Mesothelial cell of epicardium (in vitro differentiated cells): ENCODE measurements at places on chromosomes 5 and 9.

- DNase-seq, result no peak
- peaks cover 3% of the 10 kb centered on the region for H3K4me1 ChIP-seq
- no peak overlapping the region for H3K4me3 ChIP-seq
- no peaks in the 10 kb centered on the region for H3K36me3 ChIP-seq
- H3K27me3 ChIP-seq, result no peaks in the 10 kb centered on the region
- H3K27ac ChIP-seq, result no peak overlapping the region
Measured at GRCh38 chr5:67434466-67434865, 237.9 kb upstream of the CD180 start.

GRCh38 chr9:99561961-99562565 is 259.6 kb upstream of the NR4A3 start:
- no peaks in the 10 kb centered on the region for H3K4me1 ChIP-seq
- H3K27ac ChIP-seq, result no peak overlapping the region
- peaks cover 11% of the 10 kb centered on the region for H3K27me3 ChIP-seq
- DNase-seq, result no peak
- H3K36me3 ChIP-seq, result peaks cover 5% of the 10 kb centered on the region

GRCh38 chr9:1200847-1201251 is 150.7 kb downstream of the DMRT2 start:
- H3K4me1 ChIP-seq, result peaks cover 10% of the 10 kb centered on the region
- H3K27ac ChIP-seq, result no peak overlapping the region
- no peak for DNase-seq
- no peak overlapping the region for H3K4me3 ChIP-seq
- no peaks in the 10 kb centered on the region for H3K36me3 ChIP-seq

DNA sequence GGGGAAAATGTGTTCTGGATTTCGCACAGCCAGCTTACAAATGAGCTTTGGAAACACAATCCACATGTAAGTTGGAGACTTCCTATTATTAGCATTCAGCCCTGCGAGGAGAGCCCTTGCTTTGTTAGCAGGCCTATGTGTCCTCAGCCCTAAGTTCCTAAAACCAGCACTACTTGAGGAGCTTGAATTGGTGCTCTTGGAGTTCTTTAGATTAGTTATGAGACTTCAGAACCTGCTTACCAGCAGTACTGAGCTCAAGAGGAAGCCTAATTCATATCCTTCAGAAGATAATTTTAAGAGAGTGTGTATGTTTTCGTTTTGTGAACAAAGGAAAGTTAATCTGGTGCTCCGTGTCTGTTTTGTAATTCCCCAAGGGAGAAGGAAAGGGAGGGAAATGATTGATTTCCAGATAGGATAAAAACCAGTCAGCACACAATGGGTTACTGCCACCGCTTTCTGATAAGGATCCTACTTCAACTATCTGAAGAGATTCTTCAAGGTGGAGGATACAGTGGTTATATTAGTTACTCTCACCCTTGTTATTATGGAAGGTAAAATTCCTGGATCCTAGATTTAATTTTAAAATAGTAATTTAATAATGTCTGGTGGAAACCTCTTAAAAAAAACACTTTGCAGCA is 35.2 kb downstream of the PIK3R1 start:
- peaks cover 2% of the 10 kb centered on the region for H3K36me3 ChIP-seq
- H3K27me3 ChIP-seq, result no peaks in the 10 kb centered on the region
- H3K4me3 ChIP-seq, result no peak overlapping the region
- no peak for DNase-seq
- H3K4me1 ChIP-seq, result peaks cover 49% of the 10 kb centered on the region
- H3K27ac ChIP-seq, result peak overlapping the region; percentile 67

DNA sequence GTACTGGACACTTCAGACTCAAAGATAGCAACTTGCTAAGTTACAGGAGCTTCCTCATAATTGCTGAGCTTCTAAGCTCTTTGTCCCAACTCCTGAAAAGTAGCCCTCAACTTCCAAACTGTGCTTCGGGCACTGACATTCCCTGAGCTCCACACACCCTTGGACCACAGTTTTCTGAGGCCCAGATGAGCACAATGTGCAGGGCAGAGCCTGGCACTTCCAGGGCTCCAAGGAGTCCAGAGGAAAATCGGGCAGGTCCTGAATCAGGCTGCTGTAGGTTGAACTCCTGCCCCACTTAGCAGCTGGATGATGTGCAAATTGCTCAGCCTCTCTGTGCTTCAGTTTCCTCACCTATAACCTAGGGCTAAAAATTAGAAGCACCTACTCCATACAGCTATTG is 54.6 kb upstream of the KCNIP1 start:
- peaks cover 38% of the 10 kb centered on the region for H3K27me3 ChIP-seq
- DNase-seq, result no peak
- H3K4me3 ChIP-seq, result no peak overlapping the region
- H3K27ac ChIP-seq, result no peak overlapping the region
- H3K4me1 ChIP-seq, result no peaks in the 10 kb centered on the region

GRCh38 chr5:127909066-127909465 is 174.5 kb upstream of the SLC12A2 start:
- H3K4me3 ChIP-seq, result no peak overlapping the region
- no peaks in the 10 kb centered on the region for H3K27me3 ChIP-seq
- no peaks in the 10 kb centered on the region for H3K36me3 ChIP-seq

DNA sequence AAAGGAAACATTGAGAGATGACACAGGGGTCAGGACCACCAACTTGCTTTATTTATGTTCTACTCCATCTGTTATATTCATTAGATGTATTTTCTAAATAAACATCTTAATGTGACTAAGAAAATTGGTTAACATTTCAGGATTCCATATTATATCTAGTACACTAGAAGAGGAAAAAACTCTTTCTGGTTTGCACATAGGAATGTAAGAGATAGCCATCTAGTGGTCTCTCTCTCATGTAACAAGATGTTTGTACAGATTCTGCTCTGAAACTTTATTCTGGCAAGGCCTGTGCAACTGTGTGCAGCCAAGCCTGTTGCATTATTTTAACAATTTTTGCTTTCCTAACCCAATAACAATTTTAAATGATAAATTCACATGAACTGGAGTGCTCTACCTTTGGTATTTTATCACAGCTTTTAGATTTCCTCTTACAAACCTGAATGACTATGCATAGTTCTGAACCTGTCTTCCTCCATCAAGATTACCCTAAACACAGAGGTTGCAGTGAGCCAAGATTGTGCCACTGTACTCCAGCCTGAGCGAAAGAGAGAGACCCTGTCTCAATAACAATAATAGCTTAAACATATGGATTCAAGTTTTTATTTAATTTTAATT is 148.2 kb downstream of the GIN1 start:
- H3K27ac ChIP-seq, result no peak overlapping the region
- H3K4me3 ChIP-seq, result no peak overlapping the region
- no peaks in the 10 kb centered on the region for H3K4me1 ChIP-seq

GRCh38 chr9:134614256-134614655 is 27.3 kb upstream of the COL5A1 start:
- H3K4me1 ChIP-seq, result peaks cover 17% of the 10 kb centered on the region
- no peak for DNase-seq
- no peaks in the 10 kb centered on the region for H3K27me3 ChIP-seq
- peaks cover 10% of the 10 kb centered on the region for H3K36me3 ChIP-seq

DNA sequence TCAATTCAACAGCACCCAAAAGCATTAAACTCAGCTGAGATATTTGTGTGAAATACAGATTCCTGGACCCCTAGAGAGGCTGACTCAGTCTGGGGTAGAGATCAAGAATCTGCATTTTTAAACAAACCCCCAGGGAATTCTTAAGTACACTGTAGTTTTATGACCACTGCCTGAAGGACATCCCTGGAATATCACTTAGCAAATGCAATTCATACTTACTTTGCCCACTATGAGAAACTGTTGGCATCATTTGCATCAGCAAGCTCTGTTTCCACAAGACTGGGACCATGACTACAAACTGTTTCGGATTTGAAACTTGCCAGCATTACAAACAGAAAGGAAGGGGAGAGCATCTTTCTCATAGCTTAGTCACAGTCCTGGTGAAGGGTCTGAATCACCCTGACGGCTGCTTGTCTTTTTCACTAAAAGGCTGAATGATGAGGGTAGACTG is 63.7 kb downstream of the MLLT3 start:
- no peak overlapping the region for H3K4me3 ChIP-seq
- no peak for DNase-seq
- no peak overlapping the region for H3K27ac ChIP-seq

DNA sequence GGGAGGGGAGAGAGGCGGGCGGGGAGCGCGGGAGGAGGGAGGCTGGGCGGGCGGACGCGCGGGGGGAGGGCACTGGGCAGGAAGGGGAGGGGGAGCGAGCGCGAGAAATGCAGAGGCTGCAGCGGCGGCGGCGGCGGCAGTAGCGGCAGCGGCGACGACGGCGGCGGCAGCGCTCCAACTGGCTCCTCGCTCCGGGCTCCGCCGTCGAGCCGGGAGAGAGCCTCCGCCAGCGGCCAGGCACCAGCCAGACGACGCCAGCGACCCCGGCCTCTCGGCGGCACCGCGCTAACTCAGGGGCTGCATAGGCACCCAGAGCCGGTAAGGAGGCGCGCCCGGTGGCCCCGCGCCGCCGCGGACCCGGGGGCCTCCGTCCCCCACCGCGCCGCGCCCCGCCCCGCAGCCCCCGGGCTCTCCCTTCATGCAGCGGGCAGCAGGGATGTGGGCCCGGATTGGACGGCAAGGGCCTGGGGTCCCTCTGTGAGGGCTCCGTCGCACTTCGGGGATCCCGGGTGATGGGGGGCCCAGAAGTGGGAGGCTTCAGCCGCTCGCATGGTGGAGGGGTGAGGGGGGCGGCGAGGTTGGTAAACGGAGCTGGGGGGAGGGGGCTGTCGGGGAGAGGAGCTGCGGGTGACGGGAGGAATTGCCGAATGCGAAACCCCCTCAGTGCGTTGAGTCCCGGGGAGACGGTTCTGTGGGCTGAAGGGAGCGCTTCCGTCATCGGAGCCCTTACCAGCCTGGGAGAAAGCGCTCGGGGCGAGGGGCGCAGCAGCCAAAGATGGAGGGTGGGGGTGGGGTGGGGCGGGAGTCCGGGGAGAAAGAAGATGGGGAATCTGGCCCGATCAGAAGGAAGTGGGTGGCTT is at the start of gene BASP1:
TSS of gene BASP1 (plus strand) at position 139 of the 860 bp plus-strand sequence. CDS start 57,586 bp downstream, outside the sequence.
- peak within 1 kb of the TSS; percentile 95 for H3K27ac ChIP-seq
- H3K4me1 ChIP-seq, result peaks cover 52% of the 10 kb centered on the region
- peak; percentile 86 for DNase-seq
- H3K36me3 ChIP-seq, result peaks cover 2% of the 10 kb centered on the region
- H3K27me3 ChIP-seq, result no peaks in the 10 kb centered on the region
- peak within 1 kb of the TSS; percentile 93 for H3K4me3 ChIP-seq

DNA sequence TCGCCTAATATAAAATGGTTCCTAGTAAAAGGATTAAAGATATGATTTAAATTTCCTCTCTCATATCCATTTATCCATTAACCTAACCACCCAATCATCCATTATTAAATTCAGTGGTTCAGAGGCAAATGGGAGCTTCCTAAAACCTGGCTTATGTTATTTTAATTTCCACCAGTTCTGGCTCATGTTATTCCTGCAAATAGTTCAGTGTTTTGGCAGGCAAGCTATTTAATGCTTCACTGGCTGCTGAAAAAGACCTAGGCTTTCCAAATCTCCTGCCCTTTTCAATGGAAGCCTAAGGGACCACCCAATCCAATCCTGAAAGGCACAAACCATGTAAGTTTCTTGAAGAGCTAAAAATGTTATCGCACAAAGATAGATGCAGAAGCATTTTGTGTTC is 52.3 kb downstream of the POC5 start:
- peaks cover 35% of the 10 kb centered on the region for H3K4me1 ChIP-seq
- no peaks in the 10 kb centered on the region for H3K27me3 ChIP-seq
- H3K27ac ChIP-seq, result no peak overlapping the region
- no peak overlapping the region for H3K4me3 ChIP-seq
- H3K36me3 ChIP-seq, result no peaks in the 10 kb centered on the region

- no peaks in the 10 kb centered on the region for H3K27me3 ChIP-seq
- no peak overlapping the region for H3K4me3 ChIP-seq
- no peaks in the 10 kb centered on the region for H3K4me1 ChIP-seq
- no peak for DNase-seq
- H3K27ac ChIP-seq, result no peak overlapping the region
Measured at GRCh38 chr5:108193021-108193795, 188.7 kb downstream of the FBXL17 start.

DNA sequence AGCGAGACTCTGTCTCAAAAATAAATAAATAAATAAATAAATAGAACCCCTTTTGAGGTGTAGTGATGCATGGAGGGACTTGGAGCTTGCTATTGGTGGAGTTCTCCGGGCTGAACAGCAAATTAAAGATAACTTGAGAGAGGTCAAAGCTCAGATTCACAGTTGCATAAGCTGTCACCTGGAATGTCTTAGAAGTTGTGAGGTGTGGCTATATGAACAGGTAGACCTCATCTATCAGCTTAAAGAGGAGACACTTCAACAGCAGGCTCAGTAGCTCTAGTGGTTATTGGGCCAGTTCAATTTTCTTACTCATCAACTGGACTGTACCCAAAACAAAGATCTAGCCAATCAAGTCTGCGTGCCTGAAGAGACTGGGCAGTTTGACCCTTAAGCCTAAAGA is 11.7 kb upstream of the STING1 start:
- H3K27me3 ChIP-seq, result no peaks in the 10 kb centered on the region
- peaks cover 18% of the 10 kb centered on the region for H3K4me1 ChIP-seq
- no peak overlapping the region for H3K27ac ChIP-seq
- H3K36me3 ChIP-seq, result no peaks in the 10 kb centered on the region
